Stimulated activated CD4-positive, alpha-beta T cell treated with anti-CD3 and anti-CD28 coated beads, Interleukin-4, amount 100 ng/mL, for 4 hours (primary cell): ENCODE measurements at places on chromosomes 6 and 20.
A peak's percentile ranks its signal among the peaks of the same experiment; 100 is the strongest.

GRCh38 chr6:121879149-121879548, 443.7 kb downstream of the GJA1 start:
- no peak for DNase-seq

- no peak for DNase-seq
Measured at GRCh38 chr6:86938814-86939213, 1.5 kb downstream of the HTR1E start.

DNA sequence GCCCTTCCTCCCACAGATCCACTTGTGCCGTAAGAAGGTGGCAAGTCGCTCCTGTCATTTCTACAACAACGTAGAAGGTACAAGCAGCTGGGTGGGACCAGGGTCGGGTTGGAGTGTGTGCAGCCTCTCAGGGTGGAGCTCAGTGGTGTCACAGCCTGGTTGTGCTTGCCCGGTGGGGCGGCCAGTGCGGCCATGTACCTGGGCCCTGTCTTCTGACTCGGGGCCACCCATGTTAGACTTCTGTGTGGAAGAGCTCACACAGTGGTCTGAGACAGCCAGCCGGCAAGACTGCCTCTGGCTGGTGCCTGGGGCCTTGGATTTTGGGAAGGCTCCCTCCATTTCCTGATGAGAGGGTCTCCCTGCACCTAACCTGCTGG, 4.7 kb downstream of the RTEL1 start:
- no peak for DNase-seq

- no peak for DNase-seq
Measured at GRCh38 chr20:34328928-34329677, 25.9 kb upstream of the AHCY start.

- DNase-seq = no peak
Measured at GRCh38 chr6:20699402-20699801, 165.1 kb downstream of the CDKAL1 start.

- DNase-seq = peak; percentile 81
Measured at GRCh38 chr6:30722280-30723112, 2.3 kb downstream of the TUBB start.

- DNase-seq = no peak
Measured at GRCh38 chr6:145267076-145267867, 468.0 kb downstream of the EPM2A start.

GRCh38 chr20:43752561-43753301, 25.9 kb upstream of the GTSF1L start:
- no peak for DNase-seq

DNA sequence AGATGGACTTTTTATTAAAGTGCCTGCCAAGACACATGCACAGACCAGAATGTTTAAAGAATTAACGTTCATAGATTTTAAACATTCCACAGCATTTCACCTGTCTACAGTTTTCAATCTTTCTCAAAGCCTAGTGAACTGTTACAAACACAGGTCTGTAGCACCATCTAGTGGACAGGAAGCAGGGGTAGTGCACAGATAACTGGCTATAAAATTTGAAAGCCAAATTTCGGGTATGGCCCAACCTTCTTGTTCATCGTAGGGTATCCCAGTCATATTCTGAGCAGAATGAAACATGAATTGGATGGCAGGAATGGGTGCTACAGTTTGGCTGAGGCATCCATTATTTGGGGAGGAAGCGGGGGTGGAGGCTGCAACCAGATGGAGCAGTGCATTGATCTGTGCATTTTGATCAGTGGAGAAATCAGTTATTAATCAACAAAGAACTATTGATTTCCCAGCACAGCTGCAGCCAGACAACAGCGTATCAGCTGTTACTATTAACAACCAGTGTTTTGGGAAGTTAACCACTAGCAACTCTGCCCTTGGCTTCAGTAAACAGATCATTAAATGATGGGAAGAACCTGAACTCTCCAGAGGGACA, 56.1 kb upstream of the B3GAT2 start:
- no peak for DNase-seq

DNA sequence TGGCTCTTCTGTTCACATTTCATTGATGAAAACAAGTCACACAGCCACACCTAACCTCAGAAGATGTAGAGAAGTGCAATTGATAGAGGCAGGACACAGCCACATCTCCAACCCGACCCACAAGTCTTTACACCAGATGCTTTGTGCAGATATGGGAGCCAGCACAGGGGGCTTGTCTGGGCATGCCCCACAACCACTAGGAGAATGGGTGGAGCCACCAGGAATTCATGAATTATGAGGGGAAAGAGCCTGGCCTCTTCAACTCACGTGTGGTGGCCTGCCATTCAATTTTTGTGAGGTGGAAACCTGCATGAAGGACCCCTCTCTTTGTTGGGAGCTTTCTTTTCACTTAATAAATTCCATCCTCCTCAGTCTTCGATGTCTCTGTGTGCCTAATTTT, 79.1 kb downstream of the OGFRL1 start:
- DNase-seq = no peak

DNA sequence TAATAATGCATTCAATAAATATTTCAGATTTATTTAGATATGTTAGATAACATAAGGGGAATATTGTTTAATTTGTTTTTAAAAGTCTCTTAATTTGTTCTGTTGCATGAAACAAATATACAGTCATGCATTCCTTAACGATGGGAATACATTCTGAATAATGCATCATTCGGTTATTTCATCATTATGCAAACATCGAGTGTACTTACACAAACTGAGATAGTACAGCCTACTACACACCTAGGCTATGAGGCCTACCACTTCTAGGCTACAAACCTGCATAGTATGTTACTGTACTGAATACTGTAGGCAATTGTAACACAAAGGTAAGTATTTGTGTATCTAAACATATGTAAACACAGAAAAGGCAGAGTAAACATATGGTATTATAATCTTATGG, 118.7 kb downstream of the EPHA7 start:
- no peak for DNase-seq

GRCh38 chr20:47304287-47304686, 52.2 kb downstream of the ZMYND8 start:
- no peak for DNase-seq

- no peak for DNase-seq
Measured at GRCh38 chr6:92864966-92865555, 554.3 kb downstream of the EPHA7 start.

DNA sequence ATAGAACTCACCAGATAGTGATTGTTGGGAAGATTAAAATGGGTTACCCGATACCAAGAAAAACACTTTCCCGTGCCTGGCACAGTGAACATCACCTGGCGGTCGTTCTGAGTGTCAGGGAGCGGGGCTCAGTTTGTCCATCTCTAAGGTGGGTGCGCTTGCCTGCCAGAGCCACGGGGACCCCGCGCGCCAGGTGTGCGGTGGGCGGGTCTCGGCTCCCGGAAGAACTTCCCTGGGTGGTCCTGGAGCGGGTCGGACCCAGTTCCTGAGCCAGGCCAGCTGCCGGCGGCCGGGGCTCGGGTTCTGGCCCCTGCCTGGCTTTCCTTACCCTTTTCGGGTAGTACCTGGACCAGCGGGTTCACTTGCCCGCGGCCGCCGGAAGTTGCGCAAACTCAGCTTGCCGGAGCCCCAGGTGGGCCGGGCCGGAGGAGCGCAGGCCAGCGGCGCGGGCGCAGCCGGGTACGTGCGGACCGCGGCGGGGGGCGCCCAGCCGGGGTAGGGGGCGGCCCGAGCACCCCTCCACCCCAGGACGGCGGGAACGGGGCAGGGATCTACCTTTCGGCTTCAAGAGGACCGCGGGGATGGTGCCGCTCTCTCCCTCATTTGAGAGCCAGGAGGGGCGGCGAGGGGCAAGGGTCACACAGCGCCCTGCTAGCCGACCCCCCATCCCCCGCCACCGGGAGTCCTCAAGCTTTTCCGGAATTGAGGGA, 7.5 kb downstream of the FAM110A start:
- DNase-seq = peak; percentile 27

DNA sequence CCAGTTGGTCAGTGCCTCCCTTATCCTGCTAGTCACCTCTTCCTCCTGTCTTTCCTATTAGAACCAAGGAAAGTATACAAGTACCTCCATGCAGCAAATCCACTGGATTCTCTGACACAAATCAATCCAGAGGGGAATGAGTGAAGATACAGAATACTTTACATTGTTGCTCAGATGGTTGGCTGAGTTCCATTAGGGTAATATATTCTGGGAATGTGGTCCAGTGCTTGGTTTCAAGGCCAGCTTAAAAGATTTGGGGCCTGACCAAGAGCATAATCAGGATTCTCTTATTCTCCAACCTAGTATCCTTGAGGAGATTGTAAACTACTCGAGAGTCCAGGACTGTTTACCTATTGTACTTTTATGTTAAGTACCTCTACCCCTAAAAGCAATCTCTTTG, 23.0 kb downstream of the CARMIL1 start:
- no peak for DNase-seq

- DNase-seq = no peak
Measured at GRCh38 chr6:107121266-107121665, 6.0 kb upstream of the BEND3 start.

DNA sequence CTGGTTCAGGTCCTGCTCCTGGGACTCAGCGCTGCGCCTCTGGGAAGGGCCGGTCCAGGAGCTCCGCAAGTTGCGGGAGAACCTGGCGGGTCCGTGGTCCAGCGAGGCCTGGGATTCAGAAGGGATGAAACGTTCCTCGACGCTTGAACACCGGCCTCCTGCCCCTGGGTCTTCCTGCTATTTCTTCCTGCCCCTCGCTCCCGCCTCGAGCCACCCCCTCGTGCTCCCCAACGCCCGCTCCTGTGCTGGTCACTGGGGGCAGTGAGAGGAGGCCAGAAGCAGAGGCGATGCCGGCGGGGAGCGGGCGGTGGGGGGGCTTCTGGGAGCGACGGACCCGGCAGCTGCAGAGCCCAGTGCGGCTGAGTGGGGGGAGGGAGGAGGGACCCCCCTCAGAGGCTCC, 20.8 kb upstream of the KIF25 start:
- DNase-seq = no peak

GRCh38 chr6:125818772-125819260, 28.1 kb downstream of the NCOA7 start:
- no peak for DNase-seq

DNA sequence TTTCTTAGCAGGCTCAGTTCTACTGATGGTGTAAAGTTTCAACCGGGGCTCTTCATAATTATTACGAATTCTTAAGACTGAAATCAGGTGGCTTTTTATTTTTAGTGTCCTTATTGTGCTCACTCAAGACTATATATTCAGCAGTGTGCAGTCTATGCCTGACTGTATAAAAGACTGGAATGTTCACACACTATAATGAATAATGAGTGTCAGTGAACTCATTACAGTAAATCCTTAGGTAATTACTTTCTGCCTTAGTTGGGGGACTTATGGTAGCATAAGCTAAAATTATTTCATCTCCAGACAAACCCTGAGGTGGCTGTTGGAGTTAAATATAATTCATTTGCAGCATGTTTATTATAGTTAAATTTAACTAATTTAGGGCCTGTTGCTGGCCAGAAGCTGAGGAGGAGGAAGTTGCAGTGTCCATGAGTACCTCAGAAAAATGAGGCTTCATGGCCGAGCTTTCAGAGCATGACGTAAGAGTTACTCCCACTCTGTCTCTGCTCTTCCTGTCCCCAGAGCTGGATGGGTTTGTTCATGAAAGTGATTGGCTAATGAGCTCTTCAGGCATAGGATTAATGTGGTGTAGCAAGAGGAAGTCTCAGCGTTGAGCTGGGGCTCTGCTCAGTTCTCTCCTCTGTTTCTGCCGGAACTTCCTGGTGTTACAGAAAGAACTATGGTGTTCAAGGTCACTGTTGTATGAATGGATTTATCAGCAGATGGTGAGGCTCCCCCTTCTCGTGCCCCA, 335.7 kb downstream of the NRN1 start:
- no peak for DNase-seq

GRCh38 chr6:170554796-170555137, 598 bp downstream of the TBP start:
- no peak for DNase-seq

- no peak for DNase-seq
Measured at GRCh38 chr6:38852215-38852614, 137.1 kb downstream of the DNAH8 start.

- peak; percentile 72 for DNase-seq
Measured at GRCh38 chr6:104682722-104683643, 176.7 kb downstream of the HACE1 start.

- DNase-seq = no peak
Measured at GRCh38 chr6:163780994-163781393, 366.5 kb downstream of the QKI start.

GRCh38 chr6:52696418-52696817, 25.5 kb downstream of the TMEM14A start:
- DNase-seq = no peak

DNA sequence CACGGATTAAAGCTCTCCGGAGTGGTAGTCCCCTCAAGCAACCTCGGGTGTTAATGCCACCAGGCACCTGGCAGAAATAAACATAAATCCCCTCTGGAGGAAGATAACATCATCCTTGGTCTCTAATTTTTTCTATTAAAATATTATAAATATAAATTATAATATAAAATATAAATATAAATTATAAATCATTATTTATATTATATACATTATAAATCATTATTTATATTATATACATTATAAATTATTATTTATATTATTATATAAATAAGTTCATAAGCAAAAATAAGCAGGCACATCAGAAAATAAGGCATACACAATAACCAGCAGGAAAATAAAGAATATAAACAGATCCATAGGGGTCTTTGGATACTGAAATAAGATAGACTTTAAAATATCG, 39.2 kb downstream of the GABRR2 start:
- no peak for DNase-seq

GRCh38 chr6:2355150-2355549, 109.7 kb upstream of the GMDS start:
- DNase-seq = no peak

DNA sequence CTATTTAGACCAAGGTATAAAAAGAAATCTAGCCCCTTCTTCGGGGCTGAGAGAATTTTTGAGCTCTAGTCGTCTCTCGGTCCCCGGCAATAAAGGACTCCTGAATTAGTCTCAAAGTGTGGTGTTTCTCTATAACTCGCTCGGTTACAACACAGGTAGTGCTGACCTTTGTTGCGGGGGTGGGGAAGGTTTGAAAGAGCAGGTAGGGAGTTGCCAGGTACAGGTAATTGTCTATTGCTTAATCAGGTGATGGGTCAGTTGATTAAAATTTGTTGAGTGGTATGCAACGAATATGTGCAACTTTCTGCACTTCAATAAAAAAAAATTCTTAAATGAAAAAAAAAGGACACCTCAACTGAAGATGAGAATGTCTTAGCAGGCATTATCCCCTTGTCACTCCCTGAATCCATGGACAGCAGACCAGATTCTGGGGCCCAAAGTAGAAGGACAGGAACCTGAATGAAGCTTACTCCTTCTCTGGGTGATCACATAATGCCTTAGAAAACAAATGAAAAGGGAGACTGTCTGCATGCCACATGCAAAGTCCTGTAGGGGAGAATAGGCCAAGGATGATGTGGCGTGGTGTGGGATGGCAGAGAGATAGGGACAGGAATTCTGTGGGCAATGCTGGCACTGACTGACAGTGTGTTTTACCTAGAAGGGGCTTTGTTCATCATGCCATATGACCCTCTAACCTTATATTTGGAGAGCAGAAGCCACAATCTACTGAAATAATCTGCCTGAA, 157.6 kb upstream of the OLIG3 start:
- DNase-seq = no peak

- no peak for DNase-seq
Measured at GRCh38 chr6:15675536-15676220, 12.8 kb upstream of the DTNBP1 start.

- no peak for DNase-seq
Measured at GRCh38 chr6:166242888-166243287, 65.3 kb downstream of the PRR18 start.

GRCh38 chr20:58432186-58432954, 43.3 kb downstream of the VAPB start:
- DNase-seq = no peak
